ENCODE measurements at places on chromosomes 1 and 21. TPM values are rescaled to one million over a fixed set of nuclear protein-coding genes. Genes with fewer than 3 reads are reported as not detected.

TLCD4 gene
- total RNA-seq: 0.26 TPM

MFAP2 gene
- 39.9 TPM for total RNA-seq

CALML6 gene
- total RNA-seq: 0.46 TPM

DNALI1 gene
- total RNA-seq: 3.9 TPM

MYBPH gene
- not detected for total RNA-seq

SYDE2 gene
- total RNA-seq: 5.7 TPM

RGS16 gene
- 3.1 TPM for total RNA-seq

LCE2A gene
- total RNA-seq: not detected

CTSK gene
- 58.8 TPM for total RNA-seq

S100B gene
- total RNA-seq: 0.40 TPM

DYNLT4 gene
- not detected for total RNA-seq

ARHGEF16 gene
- 0.66 TPM for total RNA-seq

PTPN14 gene
- total RNA-seq: 72.3 TPM
